ENCODE measurements at places on chromosomes 3 and 15.
A peak's percentile ranks its signal among the peaks of the same experiment; 100 is the strongest.

DNA sequence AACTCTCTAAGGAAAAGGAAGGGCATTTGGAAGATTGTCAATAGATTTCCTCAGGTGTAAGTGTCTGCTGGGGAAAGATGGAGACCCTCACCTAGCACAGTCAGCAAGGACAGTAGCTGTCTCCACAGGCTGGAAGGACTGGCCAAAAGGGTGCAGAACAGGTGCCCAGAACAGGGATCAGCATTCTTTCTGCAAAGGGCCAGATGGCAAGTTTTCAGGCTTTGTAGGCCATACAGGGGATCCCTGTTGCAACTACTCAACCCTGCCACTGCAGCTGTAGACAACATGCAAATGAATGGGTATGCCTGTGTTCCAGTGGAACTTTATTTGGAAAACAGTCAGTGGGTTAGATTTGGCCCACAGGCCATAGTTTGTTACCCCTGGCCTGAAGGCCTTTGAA, 8.1 kb downstream of the AGBL1 start:
- no peak for DNase-seq

GRCh38 chr15:84949043-84949442, 32.6 kb upstream of the PDE8A start:
- DNase-seq: no peak

GRCh38 chr3:103459815-103460214, 1025.0 kb downstream of the ZPLD1 start:
- DNase-seq: no peak

- DNase-seq: no peak
These were observed 7.0 kb downstream of the BHLHE40 start for GRCh38 chr3:4986175-4986781.

DNA sequence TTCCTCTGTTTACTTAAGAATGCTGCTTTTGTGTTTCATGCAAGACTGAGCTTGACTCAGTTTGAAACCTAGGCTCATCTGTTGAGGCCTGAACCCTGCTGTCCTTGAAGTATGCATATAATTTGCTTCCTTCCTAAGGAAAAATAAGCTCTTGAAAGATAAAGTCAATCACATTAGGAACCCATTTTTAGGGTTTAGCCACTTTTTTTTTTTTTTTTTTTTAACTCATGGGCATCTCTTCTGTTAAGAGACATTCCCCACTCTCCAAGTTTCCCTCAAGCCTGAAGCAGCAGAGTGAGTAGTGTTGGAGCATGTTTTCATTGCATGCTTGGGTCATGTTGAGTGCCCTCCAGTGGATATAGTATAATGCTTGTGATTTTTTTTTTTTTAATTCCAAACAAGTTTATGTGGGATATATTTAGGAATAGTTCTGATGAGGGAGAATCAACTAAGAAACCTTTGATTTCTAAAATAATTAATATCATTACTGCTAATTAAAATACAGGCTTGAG, 3.6 kb downstream of the CTNNB1 start:
- DNase-seq: no peak

DNA sequence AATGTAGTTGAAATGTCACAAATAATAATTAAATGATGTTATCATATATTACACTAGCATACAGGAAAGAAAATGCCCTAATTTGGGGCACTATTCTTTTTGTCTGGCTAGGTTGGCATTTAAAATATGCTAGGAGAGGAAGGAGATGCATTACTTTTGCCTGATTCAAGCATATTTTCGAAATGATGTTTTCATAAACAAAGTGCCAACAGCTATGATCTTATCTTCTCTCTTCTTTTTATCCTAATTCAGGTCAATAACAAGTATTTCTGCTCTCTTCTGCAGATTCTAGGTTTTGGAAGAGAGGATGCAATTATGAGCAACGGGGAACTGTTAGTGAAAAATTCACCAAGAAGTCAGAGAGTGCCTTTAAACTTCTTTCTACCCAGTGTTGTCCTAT, 55.8 kb upstream of the NR2F2 start:
- no peak for DNase-seq

DNA sequence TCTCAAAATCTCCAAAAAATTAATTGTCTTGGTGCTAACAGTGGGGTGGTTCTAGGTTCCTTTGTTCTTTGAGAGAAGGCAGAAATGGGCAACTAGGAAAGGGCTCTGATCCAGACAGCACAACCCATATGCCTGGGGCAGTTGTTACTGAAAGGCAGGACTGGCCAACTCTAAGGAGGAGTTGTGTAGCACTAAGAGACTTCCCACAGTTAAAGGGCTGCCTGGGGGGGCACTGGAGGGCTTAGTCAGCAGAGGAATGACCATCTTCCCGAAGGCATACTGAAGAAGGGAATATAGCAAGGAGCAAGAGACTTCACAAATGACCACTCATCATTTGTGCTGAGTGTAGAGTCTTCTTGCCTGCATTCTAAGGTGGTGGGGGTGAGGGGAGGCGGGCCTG, 15.8 kb downstream of the ILDR1 start:
- DNase-seq: no peak

DNA sequence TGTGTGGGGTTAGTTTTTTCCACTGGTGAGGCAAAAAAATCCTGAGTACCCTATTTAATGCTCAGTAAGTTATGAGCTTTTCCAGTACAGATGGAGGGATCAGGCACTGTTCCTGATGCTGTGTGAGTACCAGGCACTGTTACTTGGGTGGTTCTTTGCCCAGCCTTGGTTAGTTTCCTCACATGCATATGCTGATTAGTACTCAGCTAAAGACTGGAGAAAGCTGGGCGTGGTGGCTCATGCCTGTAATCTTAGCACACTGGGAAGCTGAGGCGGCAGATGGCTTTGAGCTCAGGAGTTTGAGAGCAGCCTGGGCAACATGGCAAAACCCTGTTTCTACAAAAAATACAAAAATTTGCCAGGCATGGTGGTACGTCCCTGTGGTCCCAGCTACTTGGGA, 210.3 kb upstream of the SGO1 start:
- DNase-seq: no peak

DNA sequence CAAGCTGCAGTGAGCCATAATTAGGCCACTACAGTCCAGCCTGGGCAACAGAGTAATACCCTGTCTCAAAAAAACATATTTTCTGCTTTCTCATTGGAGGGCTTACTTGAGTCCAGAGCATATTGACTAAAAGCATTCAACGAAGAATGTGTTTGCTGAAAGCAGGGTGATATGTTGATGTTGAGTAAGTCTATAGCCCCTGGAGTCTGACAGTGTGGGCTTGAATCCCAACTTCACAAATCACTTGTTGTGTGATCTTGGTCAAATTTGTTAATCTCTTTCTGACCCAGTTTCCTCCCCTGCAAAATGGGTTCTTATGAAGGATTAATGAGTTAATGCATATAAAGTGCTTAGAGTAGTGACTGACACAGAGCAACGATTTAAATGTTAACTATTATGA, 403.9 kb downstream of the MECOM start:
- no peak for DNase-seq

GRCh38 chr3:56724676-56725075, 41.6 kb upstream of the TASOR start:
- DNase-seq: no peak

DNA sequence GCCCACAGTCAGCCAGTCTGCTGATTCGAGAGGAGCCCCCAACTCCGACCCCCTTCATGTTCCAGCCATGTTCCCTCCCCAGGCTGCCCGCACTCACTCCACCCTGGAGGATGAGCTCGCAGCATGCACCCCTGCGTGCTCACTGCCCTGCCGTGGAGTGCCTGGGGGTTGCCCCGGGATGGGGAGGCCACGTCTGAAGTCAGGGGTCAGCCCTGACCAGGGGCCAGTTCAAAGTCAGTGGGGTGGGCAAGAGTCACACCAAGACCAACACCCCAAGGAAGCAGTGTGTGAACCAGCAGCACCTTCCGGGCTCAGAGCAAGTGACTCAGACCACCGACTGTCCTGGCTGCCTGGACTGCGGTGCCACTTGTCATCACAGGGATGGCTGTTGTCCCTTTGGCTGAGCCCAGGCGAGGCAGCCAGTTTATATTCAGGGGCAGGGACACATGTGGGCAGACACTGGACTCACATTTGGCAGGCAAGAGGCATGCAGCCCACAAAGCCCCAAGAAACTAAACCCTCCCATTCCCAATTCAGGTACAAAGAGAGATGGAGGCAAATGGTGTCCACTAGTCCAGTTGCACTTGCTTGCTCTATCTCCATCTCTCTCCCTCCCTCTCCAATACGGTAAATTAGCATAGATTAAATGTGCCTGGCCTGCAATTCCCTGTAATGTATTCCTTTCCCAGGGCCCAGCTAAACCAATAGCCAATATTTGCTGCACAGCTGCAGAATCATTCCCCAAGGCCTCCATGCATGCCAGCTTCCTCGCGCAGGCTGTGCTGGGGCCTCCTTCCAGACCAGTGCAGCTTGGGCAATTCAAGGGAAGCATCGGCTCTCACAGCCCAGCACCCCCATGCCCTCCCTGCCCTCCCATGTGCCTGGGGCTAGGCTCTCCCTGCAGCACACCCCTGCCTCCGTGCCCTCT, 135.7 kb upstream of the IQSEC1 start:
- no peak for DNase-seq

- no peak for DNase-seq
These were observed 895.5 kb downstream of the ROBO2 start for GRCh38 chr3:77935418-77935817.

GRCh38 chr3:52792961-52793695, 1.5 kb upstream of the ITIH3 start:
- DNase-seq: no peak

DNA sequence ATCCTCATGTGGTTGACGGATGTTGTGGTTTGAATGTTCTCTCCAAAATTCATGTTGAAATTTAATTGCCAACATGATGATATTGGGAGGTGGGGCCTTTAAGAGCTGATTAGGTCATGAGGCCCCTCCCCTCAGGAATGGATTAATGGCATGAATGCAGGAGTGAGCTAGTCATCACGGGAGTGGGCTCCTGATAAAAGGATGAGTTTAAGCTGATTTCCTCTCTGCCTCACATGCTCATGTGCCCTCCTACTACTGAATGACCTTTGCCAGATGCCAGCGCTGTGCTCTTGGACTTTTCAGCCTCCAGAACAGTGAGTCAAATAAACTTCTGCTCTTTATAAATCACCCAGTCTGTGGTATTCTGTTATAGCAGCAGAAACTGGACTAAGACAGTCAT, 111.2 kb downstream of the MYO5A start:
- DNase-seq: no peak

GRCh38 chr3:138625707-138626365, 17.3 kb downstream of the FAIM start:
- no peak for DNase-seq

GRCh38 chr3:27253831-27254230, 115.4 kb downstream of the NEK10 start:
- no peak for DNase-seq

GRCh38 chr3:35653347-35653746, 14.0 kb downstream of the ARPP21 start:
- no peak for DNase-seq

GRCh38 chr15:20344601-20345400, 196.8 kb downstream of the GOLGA6L6 start:
- DNase-seq: no peak

DNA sequence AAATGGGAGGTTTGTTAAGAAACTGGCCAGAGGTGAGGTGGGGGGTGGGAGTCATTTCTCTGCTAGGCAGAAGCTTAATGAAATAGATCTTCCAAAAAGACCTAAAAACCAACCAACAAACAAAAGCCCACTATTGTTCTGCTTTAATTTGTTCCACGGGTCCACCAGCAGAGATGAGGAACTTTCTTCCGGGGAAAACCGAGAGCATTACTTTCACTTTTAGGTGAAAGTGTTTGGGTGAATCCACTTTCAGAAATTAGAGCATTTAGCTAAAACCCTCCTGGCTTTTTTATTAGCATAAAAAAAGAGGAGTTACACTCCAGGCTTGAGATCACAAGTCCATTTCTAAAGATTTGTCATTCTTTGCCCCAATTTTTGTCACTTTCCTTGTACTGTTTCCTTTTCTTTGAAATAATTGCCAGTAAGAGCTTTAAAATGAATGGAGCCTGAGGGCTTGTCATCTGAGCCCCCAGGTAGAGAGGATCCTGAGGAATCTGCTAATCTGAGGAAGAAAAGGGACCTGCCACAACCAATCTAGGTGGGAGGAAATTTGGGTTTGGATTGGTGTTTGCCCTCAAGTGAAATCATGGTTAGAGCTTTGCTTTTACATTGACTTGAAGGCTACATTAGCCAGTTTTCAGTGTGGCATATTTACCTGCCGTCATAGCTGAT, 667.6 kb downstream of the NAALADL2 start:
- no peak for DNase-seq

- DNase-seq: no peak
These were observed 80.1 kb downstream of the CCNL1 start for GRCh38 chr3:157079676-157080369.

DNA sequence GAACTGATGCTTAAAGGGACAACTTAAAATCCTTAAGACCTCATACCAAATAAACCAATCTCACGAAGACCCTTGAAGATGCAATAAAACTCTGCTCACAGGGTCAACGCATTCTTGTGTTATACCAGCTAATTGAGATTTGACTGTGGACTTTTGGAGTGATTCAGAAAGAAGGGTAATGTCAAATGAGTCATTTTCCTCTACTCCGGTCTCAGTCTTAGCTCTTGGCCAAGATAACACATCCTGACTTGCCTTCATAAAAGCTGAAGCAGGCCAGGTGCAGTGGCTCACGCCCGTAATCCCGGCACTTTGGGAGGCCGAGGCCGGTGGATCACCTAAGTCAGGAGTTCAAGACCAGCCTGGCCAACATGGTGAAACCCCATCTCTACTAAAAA, 3.8 kb downstream of the PKM start:
- DNase-seq: peak; percentile 33

GRCh38 chr3:36677331-36678007, 86.9 kb downstream of the DCLK3 start:
- DNase-seq: no peak
